ENCODE measurements at places on chromosomes 4 and X.
A peak's percentile ranks its signal among the peaks of the same experiment; 100 is the strongest.

DNA sequence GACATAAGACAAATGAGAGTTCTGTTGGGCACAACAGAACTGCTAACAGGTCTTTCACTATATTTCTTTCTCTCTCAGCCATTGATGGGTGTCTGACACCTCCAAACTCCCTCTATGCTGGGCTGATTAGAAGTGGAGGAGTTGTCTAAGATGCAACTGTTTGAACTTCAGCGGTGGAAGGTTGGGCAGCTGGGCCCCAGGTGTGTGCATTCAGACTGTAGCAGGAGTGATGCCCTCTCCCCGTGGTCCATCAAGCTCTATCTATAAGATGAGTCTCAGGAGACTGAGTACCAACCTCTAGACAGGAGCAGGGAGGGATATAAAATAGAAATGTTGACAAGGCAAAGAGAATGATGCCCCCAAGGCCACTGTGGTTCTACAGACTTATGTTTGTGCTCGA, 28.2 kb upstream of the CHRNA9 start:
- DNase-seq: no peak

GRCh38 chr4:142091085-142091513, 454.7 kb downstream of the IL15 start:
- no peak for DNase-seq

DNA sequence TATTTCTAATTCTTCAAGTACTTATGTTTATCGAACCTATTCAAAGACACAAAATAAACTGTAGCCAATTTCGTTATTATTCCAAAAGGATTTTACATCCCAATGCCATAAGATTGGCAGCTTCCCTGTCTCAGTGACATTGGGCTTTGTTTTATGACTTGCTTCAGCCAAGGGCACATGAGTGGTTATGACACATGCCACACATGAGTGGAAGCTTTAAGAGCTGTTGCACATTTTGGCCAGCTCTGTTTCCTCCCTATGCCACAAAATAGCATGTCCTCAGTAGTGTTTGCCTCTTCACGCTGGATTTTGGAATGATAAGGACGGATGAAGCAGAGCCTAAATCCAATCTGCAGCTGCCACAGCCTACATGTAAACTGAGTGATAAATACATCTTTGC, 21.9 kb downstream of the SEC24D start:
- DNase-seq: no peak

GRCh38 chr4:38279650-38280322, 319.6 kb downstream of the PTTG2 start:
- DNase-seq: no peak

GRCh38 chrX:19776753-19777152, 110.6 kb downstream of the SH3KBP1 start:
- no peak for DNase-seq

DNA sequence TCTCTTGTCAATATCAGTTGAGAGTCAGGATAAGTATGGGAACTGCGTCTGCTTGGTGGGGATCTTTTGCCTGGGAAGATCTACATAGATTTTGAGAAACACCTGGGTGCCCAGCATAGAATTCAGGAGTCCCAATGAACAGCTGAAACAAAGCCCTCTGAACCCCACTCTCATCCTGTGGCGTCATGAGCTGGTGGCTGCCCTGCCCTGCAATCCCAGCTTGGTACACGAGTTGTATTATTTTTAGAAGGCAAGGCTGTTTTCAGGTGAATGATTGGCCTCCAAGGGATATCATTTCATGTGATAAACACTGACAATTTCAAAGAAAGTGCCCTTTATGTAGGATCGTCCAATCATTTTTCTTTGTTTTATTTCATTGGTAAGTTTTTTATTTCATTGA, 60.8 kb downstream of the HCCS start:
- DNase-seq: no peak

- DNase-seq: no peak
Observed at GRCh38 chr4:41427306-41427882, 110.6 kb upstream of the LIMCH1 start.

- DNase-seq: no peak
Observed at GRCh38 chr4:55503169-55503568, 43.5 kb downstream of the CLOCK start.

DNA sequence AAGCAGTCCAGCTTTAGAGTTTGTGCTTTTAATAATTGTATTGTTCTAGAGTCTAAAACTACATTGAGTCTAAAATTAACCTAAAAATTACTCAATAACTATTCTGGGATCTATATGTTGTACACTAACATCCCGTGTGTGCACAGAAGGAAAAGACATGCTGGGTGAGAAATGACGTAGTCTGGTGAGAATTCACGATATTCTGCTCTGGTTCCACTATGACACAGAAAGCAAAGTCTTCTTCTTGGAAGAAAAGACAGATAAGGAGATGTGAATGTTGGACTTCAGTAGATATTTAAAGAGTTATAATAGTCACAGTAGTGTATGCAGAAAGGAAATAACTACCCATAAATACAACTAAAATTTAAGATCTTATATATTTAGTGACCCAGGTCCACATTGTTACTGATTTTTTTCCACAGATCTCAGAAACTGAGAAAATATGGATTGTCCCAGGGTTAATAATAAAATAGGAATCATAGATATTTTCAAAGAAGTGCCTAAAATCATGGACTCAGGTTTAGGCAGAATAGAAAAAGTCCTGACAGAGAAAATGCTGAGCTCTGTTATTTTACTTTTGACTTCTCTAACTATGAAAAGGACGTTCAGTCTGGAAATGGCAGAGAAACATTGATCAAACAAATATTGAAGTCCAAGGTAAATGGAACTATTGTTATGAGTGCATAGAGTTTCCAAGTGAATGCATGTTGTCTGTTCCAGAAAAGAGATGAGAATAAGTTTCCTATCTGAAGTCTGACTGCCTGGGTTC, 170.7 kb downstream of the ANKRD50 start:
- DNase-seq: no peak

DNA sequence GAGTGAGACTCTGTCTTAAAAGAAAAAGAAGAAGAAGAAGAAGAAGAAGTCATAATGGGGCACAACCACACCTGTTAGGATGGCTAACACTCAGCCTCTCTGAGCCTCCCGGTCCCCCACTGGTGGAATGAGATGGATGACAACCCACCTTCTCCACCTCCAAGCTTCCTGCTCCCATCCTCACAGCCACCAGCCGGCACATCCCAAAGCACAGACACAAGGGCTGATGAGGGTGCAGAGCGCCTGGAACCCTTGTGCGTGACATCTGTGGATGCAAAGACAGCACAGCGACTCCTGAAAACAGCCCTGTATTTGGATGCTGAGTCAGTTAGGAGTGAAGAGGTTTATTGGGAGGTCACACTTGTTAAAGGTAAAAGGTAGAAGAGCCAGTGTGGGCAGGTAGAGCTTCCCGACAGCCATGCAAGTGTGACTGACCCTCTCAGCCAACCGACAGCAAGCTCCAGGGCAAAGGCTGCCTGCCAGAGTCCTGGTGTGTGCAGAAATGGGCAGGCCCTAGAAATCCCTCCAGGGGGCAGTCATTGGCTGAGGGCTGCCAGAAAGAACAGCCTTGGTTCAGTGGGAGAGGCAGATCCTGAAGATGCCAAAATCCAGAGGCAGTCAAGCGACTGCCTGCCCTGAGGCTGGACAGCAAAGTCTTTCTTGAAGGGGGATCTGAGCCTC, 26.6 kb upstream of the MAN2B2 start:
- DNase-seq: peak; percentile 59

- no peak for DNase-seq
Observed at GRCh38 chrX:13046141-13046855, 1.9 kb upstream of the FAM9C start.

DNA sequence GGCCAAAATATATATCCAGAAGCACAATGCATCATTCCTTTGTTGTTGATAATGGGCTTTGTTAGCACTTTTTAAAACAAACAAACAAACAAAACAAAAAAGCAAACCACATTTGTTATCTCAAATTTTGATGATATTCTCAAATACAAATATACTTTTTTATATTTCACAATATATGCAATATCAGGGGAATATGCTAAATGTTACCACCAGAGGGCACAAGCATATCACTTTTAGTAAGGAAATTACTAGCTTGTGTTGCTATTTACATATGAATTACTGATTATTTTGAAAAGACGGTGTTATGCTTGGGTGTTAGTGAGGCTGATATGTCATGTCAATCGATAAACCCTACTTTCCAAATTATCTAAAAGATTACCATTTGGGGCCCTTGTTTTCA, 29.1 kb downstream of the RIPPLY1 start:
- no peak for DNase-seq

DNA sequence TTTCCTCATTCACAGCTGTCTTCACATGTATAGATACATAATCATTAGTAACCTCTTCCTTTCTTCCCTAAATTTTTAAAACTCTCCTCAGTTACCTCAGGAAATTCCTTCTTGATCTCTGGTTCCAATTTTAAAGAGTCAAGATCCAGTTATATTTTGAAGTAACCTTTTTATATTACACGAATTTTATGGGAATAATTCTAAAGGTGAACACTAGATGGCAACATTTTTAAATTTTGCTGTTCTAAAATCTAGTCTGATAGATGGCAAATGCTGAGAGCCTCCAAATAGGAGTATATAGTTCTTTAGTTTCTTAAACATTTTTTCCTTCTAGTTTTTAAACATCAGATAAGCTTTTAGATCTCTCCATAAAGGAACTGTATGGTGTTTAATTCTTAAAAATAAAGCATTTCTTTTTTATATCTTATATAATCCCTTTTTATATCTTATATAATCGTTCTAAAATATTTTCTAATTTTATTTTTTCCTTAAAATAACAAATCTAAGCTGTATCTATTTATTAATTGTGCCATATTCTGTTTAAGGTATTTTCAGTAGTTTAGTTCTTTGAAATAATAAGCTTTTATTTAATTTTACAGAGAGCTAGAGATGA, 37.9 kb upstream of the PAPSS1 start:
- no peak for DNase-seq

- DNase-seq: no peak
Observed at GRCh38 chrX:139094671-139095592, 383.4 kb upstream of the FGF13 start.

GRCh38 chr4:164613256-164613655, 140.7 kb upstream of the SMIM31 start:
- DNase-seq: no peak

DNA sequence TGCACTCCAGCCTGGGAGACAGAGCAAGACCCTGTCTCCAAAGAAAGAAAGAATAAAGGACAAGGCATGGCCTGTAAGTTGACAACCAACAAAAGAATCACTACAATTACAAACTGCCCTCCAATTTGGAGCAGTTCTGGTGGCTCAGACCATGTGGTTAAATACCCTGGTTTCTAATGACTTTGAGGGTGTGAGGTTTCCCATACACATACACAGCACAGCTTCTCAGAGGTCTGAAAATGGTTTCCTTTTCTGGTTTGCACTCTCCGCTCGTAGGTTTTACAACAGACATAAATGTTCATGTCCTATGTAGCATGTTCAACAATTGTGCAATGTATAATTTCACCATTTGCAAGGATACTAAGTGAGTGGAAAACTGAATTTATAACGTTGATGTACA, 34.2 kb upstream of the MXRA5 start:
- DNase-seq: no peak

GRCh38 chrX:46446727-46447378, 98.4 kb downstream of the ZNF674 start:
- DNase-seq: peak; percentile 76

DNA sequence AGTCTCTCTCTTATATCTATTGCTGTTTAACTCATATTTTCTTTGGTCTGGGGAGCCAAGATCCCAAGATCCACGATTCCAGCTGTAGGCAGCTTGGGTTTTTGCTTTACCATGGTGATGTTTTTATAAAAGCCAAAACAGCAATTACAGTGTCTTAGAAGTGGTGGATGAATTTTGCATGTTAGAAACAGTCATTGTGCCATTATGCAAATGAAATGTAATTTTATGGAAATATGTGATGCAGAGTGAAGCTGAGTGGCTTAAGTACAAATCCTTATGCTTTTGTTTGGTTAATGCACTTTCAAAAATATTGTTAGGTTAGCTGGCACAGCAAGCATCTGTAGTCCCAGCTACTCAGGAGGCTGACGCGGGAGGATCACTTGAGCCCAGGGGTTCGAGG, 32.8 kb upstream of the PTTG2 start:
- no peak for DNase-seq

DNA sequence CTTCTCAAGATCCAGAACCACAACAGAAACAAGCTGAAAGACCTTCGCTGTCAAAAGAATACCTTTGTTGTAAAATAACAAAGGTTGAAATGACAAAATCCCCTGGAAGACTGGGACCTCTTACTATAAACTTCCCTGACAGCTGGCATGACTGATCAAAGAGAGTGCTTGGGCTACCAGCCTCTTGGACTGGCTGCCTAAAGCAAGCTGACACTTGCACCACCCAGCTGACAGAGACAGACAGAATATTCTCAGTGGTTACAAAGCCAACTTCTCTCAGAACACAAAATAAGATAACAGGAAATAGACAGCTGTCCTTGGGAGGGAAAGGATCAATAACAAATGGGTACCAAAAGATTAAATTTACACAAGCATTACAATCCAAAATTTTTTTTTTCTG, 241.7 kb upstream of the SPOCK3 start:
- no peak for DNase-seq

- DNase-seq: no peak
Observed at GRCh38 chr4:174198396-174198795, 85.1 kb downstream of the FBXO8 start.

GRCh38 chr4:153248641-153249198, 44.5 kb downstream of the TRIM2 start:
- no peak for DNase-seq

All from head of caudate nucleus (tissue), 42 donors.